COLO829 (cell line): ENCODE measurements at places on chromosomes 11 and 22.

DNA sequence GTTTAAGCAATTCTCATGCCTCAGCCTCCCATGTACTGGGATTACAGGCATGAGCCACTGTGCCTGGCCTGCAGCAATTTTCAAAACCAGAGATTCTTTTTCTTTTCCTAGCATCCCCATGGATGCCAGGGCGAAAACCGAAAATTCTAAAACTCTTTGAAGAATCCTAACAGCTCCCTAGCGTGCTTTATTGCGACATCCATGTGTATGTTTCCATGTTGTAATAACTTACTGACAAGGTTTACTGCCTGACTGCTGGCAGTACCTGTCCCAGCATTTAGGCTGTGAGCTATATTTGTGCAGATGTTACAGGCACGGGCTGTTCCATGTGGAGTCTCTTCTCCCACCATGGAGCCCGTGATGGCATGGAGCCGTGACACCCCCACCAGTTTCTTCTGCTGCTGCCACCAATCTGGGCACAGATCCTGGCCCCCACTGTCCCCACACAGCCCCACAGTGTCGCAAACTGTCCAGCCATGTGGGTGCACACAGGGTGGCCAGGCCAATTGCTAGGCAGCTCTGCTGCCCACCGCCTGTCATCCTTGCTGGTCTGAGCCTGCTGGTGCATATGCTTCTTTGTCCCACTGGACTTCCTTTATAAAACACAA, 7.1 kb upstream of the TAB1 start:
- DNase-seq = no peak

DNA sequence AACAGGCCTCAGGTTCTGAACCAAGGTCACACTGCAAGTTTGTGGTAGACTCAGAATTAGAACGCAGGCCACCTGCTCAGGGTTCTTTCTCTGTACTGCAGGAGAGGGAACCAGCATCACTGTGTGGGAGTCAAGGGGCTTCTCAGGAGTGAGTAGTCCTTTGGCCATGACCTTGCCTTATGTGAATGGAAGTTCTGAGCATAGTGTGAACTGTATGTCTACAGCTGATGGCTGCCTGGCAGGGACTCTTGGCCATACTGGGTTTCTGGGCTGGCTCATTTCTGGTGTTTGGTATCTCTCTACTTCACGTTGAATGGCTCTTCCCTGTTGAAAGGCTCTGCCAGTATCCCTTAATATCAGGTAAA, 40.1 kb upstream of the TUB start:
- no peak for DNase-seq

DNA sequence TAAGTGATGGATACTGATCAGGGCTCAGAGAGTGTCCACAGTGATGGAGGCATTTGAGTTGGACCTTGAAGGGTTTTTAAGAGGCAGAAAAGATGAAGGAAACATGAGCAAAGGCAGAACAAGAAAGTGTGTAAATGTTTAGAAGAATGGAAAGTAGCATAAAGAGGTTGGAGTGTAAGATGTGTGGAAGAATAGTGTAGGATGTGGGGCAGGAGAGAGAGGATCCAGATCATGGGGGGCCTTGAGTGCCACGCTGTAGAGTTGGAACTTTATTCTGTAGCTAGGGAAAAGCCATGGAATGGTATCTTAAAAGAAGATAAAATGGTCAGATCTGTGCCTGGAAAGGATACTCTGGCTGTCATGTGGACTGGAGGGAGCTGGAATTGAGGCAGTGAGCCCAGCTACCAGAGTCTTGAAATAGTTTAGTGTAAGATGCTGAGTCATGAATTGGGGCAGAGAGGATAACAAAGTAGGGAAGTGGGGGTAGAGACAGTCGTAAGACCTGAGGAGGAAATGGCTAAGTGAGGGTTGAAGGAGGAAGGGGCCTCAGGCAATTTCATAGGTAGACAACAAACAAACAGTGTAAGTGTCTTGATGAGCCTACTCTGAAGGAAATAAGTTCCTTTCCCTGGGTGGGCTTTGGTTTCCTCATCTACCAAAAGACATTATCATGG, 6.7 kb downstream of the KCNE3 start:
- no peak for DNase-seq

DNA sequence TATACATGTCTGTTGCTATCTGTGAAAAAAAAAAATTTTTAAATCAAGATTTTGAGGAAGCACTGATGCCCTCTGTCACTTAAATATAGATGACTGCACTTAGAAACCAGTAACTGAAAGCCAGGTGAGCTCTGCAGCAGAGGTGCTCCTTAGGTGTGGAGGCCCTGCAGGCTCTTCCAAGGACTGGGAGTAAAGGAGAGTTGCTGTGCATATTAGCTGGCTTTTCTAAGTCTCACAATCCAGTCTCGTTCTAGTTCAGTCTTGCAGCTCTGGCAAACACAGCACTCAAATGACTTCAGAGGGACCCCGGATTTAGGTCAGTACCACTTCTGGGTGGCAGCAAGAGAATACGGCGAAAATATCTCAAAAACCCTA, 61.0 kb downstream of the LARGE2 start:
- no peak for DNase-seq

GRCh38 chr11:129861702-129862522, 33.5 kb downstream of the NFRKB start:
- peak; percentile 86 for DNase-seq

GRCh38 chr11:76885390-76886097, 24.8 kb downstream of the ACER3 start:
- peak; percentile 79 for DNase-seq

- no peak for DNase-seq
Measured at GRCh38 chr11:73814812-73815211, 27.1 kb downstream of the MRPL48 start.

DNA sequence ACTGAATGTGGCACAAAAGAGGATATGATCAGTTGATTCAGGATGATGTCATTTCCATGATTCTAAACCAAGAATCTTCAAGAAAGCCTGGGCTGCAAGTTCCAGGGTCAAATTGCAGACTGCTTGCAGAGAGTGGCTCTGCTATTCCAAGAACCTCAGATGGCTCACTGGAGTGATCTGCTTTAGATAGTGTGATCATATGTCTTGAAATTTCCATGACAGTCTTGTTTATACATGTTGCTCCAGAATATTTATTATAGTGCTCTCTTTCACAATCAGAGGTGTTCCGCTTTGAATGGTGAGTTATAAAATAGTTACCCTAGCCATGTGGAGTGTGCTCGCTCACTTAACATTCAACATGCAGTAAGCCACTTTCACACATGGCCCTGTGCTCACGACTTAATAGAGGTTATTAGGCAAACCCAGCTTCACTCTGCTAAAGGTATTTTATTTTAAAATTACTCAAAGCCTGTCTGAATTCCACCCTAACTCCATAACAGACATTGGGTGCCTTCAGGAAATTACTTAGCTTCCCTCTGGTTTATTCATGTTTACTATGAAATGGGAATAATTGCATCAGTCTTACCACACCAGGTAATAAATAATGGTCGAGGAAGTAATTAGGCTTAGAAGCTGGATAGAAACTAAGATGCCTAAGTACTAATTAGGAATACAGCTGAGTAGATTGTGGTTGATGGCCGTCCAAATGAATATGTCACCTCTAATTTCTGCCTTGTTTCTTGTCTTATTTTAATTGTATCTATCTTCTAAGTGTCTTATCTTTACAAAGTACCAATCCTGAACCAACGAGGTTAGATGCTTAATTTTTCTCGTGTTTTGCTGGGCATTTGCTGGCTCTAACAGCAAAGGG, 187.9 kb downstream of the ETS1 start:
- no peak for DNase-seq

- DNase-seq = no peak
Measured at GRCh38 chr22:48057116-48057835, 1294.8 kb downstream of the TBC1D22A start.

DNA sequence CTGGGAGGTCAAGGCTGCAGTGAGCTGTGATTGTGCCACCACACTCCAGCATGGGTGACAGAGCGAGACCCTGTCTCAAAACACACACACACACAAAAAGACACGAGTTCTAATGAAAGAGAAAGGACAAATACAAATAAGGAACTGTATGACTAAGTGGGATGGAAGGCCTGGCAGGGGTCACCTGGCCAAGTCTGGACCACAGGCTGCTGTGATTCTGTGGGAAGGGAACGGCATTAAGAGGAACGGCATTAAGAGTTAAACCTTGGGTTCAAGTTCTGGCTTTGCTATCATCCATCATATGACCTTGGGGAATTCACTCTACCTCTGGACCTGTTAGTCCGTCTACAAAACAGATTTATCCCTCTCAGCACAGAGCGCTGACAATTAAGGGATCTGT, 47.7 kb downstream of the LRFN4 start:
- DNase-seq = no peak

DNA sequence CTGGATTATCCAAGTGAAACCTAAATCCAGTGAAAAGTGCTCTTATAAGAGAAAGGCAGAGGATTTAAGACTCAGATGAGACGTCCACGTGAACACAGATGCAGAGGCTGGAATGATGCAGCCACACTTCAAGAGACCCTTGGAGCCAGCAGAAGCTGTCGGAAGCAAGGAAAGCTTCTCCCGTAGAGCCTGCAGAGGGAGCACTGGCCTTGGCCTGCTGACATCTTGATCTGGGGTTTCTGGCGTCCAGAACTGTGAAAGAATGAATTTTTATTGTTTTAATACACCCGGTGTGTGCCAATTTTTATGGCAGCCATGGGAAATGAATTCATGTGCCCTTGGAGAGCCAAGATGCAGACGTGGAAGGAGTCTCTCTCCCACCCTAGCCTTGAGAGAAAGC, 407.0 kb upstream of the B3GAT1 start:
- DNase-seq = no peak

GRCh38 chr11:33549483-33549882, 151.1 kb downstream of the C11orf91 start:
- no peak for DNase-seq

DNA sequence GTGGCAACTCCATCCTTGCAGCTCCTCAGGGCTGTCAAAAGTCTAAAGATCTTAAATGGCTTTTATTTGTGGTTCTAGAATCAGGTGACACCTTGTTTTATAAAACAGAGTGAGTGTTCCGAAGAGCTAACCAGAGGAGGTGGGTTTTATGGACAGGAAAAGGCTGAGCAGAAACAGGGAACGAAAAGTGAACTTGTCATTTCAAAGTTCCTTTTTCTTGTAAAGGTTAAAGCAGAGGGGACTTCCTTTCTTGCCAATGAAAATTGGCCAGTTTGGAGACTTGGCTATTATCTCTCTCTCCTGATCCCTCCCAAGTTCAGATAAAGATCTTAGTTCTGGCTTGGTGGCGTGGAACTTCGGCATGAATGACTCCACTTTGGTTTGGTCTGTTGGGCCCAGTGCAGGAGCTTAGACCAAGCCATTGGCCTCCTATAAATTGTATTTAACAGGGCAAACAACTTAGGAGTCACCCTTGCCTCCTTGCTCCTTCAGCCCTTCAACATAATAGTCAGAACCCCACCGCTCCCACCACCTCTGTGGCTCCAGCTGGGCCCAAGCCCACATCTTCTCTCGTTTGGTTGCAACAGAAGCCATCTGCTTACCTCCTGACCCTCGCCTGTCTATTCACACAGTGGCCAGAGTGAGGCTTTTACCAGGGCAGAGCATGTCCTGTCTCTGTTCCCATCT, 102.4 kb upstream of the THY1 start:
- no peak for DNase-seq

DNA sequence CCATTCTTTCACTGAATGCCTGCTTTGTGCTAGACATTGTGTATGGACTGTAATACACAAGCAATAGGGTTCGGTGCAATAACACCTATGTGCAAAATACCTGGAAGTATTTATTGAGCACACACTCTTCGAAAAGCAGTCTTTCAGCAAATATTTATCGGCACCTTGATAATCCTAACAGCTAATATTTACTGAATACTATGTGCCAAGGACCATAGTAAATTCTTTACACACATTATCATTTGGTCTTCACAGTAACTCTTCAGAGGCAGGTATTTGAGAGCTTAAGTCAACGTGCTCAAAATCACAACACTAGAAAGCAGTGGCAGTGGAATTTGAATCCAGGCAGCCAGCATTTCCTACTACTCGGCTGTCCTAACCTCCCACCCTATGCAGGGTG, 2.2 kb downstream of the B3GNT6 start:
- no peak for DNase-seq

- DNase-seq = no peak
Measured at GRCh38 chr11:63242089-63242781, 1.2 kb downstream of the SLC22A25 start.

DNA sequence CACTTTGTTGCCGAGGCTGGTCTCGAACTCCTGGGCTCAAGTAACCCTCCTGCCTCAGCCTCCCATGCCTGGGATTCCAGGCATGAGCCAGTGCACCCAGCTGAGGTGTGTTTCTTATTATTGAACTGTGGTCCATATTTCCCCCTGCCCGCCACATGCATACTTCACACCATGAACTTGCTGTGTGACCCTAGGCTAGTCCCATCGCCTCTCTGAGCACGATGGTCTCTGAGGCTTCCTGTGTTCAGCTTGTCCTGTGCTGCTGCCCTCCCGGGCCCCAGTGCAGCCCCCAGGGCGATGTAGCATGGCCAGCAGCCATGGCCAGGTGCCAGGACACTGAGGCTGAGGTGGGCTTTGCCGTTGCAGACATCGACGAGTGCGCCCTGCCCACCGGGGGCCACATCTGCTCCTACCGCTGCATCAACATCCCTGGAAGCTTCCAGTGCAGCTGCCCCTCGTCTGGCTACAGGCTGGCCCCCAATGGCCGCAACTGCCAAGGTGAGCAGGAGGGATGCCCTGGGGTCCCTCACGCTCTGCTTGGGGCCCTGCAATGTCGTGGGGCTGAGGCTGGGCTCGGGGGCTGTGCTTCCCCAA, 45.7 kb downstream of the FBLN1 start:
- no peak for DNase-seq

DNA sequence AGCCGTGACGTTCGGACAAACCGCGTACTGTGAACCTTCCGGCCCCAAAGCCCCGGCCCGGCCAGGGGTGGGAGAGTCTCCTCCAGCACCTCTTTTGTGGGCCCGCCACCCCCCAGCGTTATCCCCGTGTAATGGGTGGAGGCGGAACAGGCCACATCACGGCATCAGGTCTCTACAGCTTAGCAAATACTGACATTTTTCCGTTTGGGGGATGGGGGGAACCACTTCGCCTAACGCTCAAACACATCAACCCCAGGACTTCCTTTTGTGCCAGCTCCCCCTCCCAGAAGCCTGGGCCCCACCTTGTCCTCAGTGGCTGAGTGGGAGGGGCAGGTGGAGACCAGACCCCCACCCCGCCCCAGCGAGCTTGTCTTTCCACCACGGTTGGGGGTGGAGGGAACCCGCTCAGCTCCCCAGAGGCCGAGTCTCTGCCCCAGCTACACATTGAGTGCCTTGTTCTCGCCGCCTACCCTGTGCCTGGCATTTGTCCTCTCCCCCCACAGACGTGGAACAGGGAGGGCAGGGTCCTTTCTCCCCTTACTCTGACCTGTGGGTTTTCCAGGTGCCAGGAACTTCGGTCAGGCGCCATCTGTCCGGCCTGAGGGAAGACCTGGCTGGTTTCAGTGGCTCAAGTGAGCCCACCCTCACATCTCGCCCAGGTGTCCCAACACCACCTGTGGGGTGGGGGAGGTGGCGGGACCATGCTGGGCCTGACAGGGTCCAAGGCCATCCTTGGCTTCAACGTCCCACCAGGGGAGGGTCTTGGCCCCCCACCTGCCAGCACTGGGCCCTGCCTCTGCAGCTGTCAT, 29.6 kb downstream of the SBF1 start:
- DNase-seq = no peak

- DNase-seq = peak; percentile 46
Measured at GRCh38 chr11:17760102-17761029, 25.8 kb downstream of the KCNC1 start.

GRCh38 chr11:77082838-77083565, 16.2 kb downstream of the CAPN5 start:
- no peak for DNase-seq

- DNase-seq = peak; percentile 8
Measured at GRCh38 chr11:93196816-93197379, 893 bp downstream of the SLC36A4 start.

GRCh38 chr11:17547932-17548331, 873 bp downstream of the OTOG start:
- no peak for DNase-seq
